ENCODE measurements at places on chromosomes 1 and 21. TPM values are rescaled to one million over a fixed set of nuclear protein-coding genes. Genes with fewer than 3 reads are reported as not detected.
A peak's percentile ranks its signal among the peaks of the same experiment; 100 is the strongest.

DNA sequence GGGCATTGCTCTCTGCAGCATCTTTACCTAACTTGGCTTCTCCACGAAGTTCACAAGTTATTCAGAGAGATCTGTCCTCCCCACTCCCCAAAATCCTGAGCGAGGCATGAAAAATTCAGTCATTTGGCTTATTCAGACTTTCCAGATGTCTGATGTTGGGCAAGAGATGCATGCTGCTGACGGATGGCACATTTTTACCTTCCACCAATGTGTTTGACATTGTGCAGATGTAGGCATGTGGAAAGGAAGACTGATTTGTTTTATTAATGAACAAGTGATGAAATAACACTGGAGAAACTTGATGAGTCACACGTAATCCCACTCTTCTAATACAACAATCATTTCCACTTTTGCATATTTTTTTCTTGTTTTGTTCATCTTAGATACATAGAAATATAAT is 86.7 kb downstream of the C1orf94 start:
- H3K27ac ChIP-seq = no peak overlapping the region
- no peaks in the 10 kb centered on the region for H3K4me1 ChIP-seq
- H3K36me3 ChIP-seq = no peaks in the 10 kb centered on the region
- DNase-seq = no peak
- H3K4me3 ChIP-seq = no peak overlapping the region
- H3K27me3 ChIP-seq = no peaks in the 10 kb centered on the region

SMIM11 gene
- total RNA-seq = 12.1 TPM

FCRL3 gene
- total RNA-seq = 46.9 TPM

GRCh38 chr1:184860985-184861754 is 106.5 kb upstream of the EDEM3 start:
- peaks cover 27% of the 10 kb centered on the region for H3K4me1 ChIP-seq
- no peaks in the 10 kb centered on the region for H3K36me3 ChIP-seq
- H3K4me3 ChIP-seq = no peak overlapping the region
- H3K27me3 ChIP-seq = no peaks in the 10 kb centered on the region
- no peak for DNase-seq

DNA sequence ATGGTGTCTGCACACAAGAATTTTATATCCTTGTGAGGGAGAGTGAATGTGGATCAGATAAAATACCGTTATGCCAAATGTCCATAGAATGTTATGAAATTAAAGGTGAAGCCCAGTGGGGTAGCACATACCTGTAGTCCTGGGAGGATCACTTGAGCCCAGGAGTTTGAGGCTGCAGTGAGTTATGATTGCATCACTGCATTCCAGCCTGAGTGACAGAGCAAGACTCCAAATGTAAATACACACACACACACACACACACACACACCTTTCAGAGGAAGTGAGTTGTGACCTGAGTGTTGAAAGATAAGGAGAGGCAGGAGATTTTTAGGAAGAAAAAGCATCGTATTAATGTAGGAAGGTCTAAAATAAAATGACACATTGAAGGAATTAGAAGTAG is 28.1 kb upstream of the ZYG11A start:
- H3K27me3 ChIP-seq = no peaks in the 10 kb centered on the region
- no peak overlapping the region for H3K27ac ChIP-seq
- H3K4me3 ChIP-seq = no peak overlapping the region
- no peak for DNase-seq
- no peaks in the 10 kb centered on the region for H3K4me1 ChIP-seq

DNA sequence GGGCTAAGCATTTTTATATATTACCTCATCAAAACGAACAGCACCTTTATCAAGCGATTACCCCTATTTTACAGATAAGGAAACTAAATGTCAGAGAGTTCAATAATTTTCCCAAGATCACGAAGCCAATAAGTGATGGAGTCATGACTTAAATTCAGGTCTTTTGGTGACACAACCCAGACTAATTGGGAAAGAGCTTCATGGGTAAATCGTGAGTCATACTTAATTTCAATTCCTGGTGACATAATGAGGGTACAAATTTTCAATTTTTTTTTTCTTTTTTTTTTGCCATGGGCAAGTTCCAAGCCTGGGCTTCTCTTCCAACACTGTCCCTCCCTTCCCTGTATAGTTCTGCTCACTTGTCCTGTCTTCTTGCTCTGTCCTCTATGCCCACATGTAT is 30.1 kb upstream of the IL10 start:
- H3K4me1 ChIP-seq = peaks cover 20% of the 10 kb centered on the region
- no peaks in the 10 kb centered on the region for H3K36me3 ChIP-seq
- peak overlapping the region; percentile 24 for H3K27ac ChIP-seq

GPR157 gene
- 6.7 TPM for total RNA-seq

GRCh38 chr1:199691540-199691939 is 336.0 kb upstream of the NR5A2 start:
- no peaks in the 10 kb centered on the region for H3K4me1 ChIP-seq
- DNase-seq = no peak
- H3K27me3 ChIP-seq = no peaks in the 10 kb centered on the region
- H3K36me3 ChIP-seq = no peaks in the 10 kb centered on the region

GRCh38 chr21:41564871-41565274 is 56.9 kb upstream of the TMPRSS2 start:
- no peak overlapping the region for H3K27ac ChIP-seq
- H3K4me3 ChIP-seq = no peak overlapping the region
- H3K4me1 ChIP-seq = no peaks in the 10 kb centered on the region
- DNase-seq = no peak
- no peaks in the 10 kb centered on the region for H3K27me3 ChIP-seq

DNA sequence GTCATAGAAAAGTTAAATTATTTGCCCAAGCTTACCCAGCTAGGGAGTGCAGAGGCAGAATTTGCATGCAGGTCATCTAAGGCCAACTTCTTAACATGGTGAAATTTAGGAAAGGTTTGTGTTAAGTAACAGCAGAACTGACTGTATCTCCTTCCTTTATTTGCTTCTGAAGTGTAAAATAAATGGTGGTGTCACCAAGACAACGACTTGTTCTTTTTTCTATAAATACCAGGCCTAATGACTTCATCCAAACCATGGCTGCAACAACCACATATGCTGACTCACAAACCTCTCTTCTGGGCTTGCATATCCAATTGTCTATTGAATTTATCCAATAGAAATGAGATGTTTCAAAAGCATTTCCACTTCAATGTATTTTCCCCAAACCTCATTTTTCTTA is 19.1 kb downstream of the COL24A1 start:
- DNase-seq = no peak
- no peaks in the 10 kb centered on the region for H3K4me1 ChIP-seq
- H3K27me3 ChIP-seq = no peaks in the 10 kb centered on the region
- no peaks in the 10 kb centered on the region for H3K36me3 ChIP-seq

GRCh38 chr1:212774584-212774983 is 17.0 kb downstream of the NSL1 start:
- H3K36me3 ChIP-seq = no peaks in the 10 kb centered on the region
- DNase-seq = no peak

MNDA gene
- 90.5 TPM for total RNA-seq

- no peak overlapping the region for H3K27ac ChIP-seq
- no peak overlapping the region for H3K4me3 ChIP-seq
- H3K36me3 ChIP-seq = no peaks in the 10 kb centered on the region
- H3K4me1 ChIP-seq = no peaks in the 10 kb centered on the region
- no peak for DNase-seq
- H3K27me3 ChIP-seq = no peaks in the 10 kb centered on the region
Observed at GRCh38 chr1:74357150-74357549, 122.0 kb downstream of the TNNI3K start.

GRCh38 chr1:204992201-204992997 is 50.6 kb upstream of the CNTN2 start:
- no peak overlapping the region for H3K4me3 ChIP-seq
- no peaks in the 10 kb centered on the region for H3K27me3 ChIP-seq
- H3K4me1 ChIP-seq = no peaks in the 10 kb centered on the region
- H3K27ac ChIP-seq = peak overlapping the region; percentile 81
- peak; percentile 90 for DNase-seq

GRCh38 chr1:26038477-26038876 is 7.4 kb downstream of the SLC30A2 start:
- no peaks in the 10 kb centered on the region for H3K36me3 ChIP-seq
- peaks cover 23% of the 10 kb centered on the region for H3K27me3 ChIP-seq
- DNase-seq = no peak
- no peak overlapping the region for H3K27ac ChIP-seq
- H3K4me3 ChIP-seq = no peak overlapping the region

CNR2 gene
- total RNA-seq = 22.3 TPM

DNA sequence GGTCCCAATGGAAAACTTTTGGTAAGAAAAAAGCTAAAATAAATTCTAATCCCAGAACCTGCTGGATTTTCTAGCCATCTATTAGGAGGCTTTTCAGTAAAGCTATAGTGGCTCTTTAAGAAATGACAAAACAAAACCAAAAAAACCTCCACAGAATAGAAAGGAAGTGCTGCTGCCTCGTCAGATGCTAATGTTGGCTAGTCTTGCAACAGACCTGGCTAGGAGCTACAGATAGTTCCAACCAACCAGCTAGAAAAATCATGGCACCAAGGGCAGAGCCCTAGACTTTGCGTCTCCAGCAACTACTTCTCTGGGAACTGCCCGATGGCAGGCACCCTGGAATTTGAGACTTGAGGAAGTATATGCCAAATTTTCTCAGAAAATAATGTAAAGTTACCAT is 7.6 kb downstream of the CD101 start:
- H3K4me3 ChIP-seq = no peak overlapping the region
- H3K4me1 ChIP-seq = no peaks in the 10 kb centered on the region
- H3K27ac ChIP-seq = peak overlapping the region; percentile 63
- no peaks in the 10 kb centered on the region for H3K27me3 ChIP-seq

- DNase-seq = no peak
Observed at GRCh38 chr21:27134516-27134915, 167.6 kb upstream of the ADAMTS5 start.

GRCh38 chr1:33696962-33697361 is 166.9 kb upstream of the HMGB4 start:
- H3K27ac ChIP-seq = no peak overlapping the region
- H3K36me3 ChIP-seq = no peaks in the 10 kb centered on the region
- no peaks in the 10 kb centered on the region for H3K27me3 ChIP-seq
- H3K4me3 ChIP-seq = no peak overlapping the region
- no peak for DNase-seq

DNA sequence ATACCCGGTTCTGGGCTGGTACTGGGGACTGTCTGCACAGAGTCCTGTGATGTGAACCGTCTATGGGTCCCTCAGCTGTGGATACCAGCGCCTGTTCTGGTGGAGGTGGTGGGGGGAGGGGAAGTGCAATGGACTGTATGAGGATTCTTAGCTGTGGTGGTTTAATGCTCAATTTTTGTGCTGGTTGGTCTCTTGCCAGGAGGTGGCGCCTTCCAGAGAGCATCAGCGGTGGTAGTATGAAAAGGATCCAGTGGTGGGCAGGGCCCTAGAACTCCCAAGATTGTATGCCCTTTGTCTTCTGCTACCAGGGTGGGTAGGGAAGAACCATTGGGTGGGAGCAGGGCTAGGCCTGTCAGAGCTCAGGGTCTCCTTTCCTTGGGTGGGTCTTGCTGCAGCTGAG is 89.4 kb upstream of the B3GALT2 start:
- no peaks in the 10 kb centered on the region for H3K4me1 ChIP-seq
- H3K4me3 ChIP-seq = no peak overlapping the region
- H3K27ac ChIP-seq = no peak overlapping the region

SLC35F3 gene
- not detected for total RNA-seq

DNA sequence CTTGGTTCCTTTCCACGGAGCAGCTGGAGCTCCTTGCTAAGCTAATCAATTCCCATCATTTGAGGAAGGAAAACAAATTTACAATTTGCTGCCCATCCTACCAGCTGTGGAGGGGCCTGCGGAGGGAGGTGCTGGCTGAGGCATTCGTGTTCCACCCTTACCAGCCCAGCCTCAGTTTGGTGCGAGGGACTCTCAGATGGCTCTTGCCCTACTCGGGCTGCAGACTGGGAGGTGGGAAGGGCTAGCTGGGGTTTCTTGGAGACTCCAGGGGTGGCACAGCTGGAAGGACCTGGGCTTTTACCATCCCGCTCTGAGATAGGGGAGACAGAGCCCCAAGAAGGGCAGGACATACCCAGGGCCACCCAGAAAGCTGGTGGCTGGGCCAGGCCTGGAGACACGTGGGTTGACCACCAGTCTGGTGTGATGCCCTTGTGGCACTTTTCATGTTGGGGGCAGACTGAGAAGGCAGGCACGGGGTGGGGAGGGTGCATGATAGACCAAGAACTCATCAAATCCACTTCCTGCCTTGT is 17.7 kb downstream of the DISP3 start:
- no peak overlapping the region for H3K4me3 ChIP-seq
- no peaks in the 10 kb centered on the region for H3K36me3 ChIP-seq
- H3K4me1 ChIP-seq = no peaks in the 10 kb centered on the region

DNA sequence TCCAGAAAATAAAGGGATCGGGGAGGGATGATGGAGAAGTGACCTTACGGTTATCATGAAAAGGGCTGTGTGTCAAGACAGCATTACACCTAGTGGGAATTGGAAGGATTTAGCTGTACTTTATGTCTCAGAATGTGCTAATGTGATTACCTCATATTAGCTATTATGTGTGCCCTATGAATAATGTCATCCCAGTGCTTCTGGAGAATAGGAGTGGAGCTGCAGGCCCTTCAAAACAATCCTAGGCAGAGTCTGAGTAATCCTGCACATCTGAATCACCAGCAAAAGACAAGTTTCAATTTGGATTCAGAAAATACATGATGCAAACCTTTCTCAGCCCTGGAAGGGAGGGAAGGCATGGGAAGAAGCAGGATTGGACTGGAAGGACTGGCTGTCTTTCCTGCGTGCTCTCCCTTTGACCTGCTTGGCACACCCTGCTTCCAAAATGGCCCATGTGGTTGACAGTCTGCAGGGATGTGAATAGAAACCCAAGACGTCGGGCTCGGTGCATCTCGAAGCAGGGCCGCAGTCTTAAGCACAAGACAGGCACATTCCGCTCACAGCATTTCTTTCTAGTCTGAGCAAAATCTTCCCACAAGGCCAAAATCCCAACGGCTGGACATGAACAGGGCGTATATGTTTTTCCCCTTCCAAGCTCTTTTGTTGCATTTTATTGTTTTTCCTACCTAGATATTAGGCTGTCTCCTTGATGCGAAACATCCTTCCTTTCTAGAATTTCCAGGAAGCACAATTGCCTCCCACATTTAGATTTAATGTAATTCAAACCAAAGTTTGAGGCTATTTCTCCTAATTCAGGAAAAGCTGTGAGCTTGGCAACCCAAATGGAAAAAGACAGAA is 54.3 kb upstream of the TARBP1 start:
- no peaks in the 10 kb centered on the region for H3K36me3 ChIP-seq
- H3K27me3 ChIP-seq = no peaks in the 10 kb centered on the region
- H3K27ac ChIP-seq = peak overlapping the region; percentile 79
- H3K4me3 ChIP-seq = no peak overlapping the region
- H3K4me1 ChIP-seq = peaks cover 45% of the 10 kb centered on the region
- peak; percentile 50 for DNase-seq

OR2L13 gene
- total RNA-seq = 0.34 TPM

HNRNPU gene
- total RNA-seq = 280 TPM
